ENCODE measurements at places on chromosomes 7 and 10. TPM values are rescaled to one million over a fixed set of nuclear protein-coding genes. Genes with fewer than 3 reads are reported as not detected.

GRCh38 chr10:69377933-69378332 is 38.8 kb downstream of the TACR2 start:
- peaks cover 40% of the 10 kb centered on the region for H3K36me3 ChIP-seq
- peak; percentile 89 for DNase-seq
- H3K27me3 ChIP-seq = no peaks in the 10 kb centered on the region
- no peak overlapping the region for H3K4me3 ChIP-seq

DNA sequence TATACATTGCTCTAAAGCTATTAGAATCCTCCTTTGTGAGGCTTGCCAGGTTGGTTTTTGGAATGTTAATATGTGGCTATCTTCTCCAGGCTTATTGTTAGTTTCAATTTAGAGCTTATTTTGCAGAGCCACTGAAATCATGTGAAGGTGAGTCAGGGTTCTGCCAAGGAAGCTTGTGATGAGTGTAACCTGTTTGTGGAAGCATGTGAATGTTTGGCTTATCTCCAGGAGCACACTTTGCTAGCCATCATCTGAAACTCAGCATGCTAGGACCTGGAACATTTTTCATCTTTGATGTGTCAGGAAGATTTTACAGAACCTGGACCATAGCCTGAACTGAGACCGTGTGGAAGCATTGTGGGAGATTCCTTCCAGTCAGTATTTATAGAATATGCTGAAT is 197.3 kb downstream of the PPP1R9A start:
- no peak overlapping the region for H3K4me3 ChIP-seq
- DNase-seq = no peak
- H3K27ac ChIP-seq = no peak overlapping the region

DNA sequence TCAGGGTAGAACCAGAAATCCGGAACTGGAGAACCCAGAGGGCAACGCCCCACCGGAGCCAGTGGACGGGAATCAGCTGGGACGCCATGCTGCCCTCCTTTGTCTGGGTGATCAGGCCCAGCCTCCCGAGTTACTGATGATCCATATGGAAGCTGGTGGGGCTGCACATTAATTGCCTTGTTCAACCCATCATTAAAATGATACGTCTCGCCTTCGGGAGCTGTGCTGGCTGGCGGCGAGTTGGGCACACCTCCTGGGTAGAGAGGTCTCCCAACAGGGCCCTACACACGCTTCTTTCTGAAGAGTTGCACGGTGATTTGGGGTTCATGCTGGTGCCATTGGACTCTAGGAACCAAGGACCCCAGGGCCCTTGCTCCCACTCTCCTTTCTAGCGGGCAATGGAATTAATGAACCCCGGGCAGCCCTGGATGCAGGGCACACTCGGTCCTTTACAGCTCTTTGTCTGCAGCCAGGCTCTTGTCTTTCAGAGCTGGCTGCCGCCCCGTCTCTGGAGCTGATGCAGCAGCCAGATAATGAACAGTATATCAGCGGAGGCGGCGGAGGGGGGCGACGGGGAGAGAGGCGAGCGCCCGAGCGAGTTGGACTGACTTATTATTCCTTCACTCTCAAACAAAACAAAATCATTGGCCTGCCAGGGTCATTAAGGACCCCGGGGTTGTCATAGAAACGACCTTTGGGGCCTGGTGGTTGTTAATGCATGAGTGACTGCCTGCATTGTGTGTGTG is 412.2 kb upstream of the ZMIZ1 start:
- peak; percentile 35 for DNase-seq
- no peak overlapping the region for H3K4me3 ChIP-seq
- peak overlapping the region; percentile 50 for H3K27ac ChIP-seq
- H3K27me3 ChIP-seq = no peaks in the 10 kb centered on the region

DNA sequence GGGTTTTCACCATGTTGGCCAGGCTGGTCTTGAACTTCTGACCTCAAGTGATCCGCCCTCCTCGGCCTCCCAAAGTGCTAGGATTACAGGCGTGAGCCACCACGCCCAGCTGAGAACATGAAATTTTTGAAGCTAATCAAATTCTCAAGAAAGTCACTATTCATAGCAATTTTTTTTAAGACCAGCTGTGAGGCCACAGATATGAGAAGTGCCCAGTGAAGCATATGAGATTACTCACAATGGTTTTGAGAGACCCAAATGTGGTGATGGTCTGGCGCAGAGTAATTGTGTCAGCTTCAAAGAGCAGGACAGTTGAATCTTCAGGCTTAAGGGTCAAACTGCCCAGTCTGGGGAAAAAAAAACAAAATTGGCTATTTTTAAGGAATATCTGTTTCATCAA is 16.2 kb downstream of the NCOA4 start:
- no peak overlapping the region for H3K4me3 ChIP-seq
- H3K27me3 ChIP-seq = no peaks in the 10 kb centered on the region
- peaks cover 68% of the 10 kb centered on the region for H3K36me3 ChIP-seq

The HPSE2 gene
- total RNA-seq = 7.5 TPM

The CTAGE8 gene
- total RNA-seq = not detected

All from cardiac muscle cell (in vitro differentiated cells and primary cell).